ENCODE measurements at places on chromosomes 7 and 10.

DNA sequence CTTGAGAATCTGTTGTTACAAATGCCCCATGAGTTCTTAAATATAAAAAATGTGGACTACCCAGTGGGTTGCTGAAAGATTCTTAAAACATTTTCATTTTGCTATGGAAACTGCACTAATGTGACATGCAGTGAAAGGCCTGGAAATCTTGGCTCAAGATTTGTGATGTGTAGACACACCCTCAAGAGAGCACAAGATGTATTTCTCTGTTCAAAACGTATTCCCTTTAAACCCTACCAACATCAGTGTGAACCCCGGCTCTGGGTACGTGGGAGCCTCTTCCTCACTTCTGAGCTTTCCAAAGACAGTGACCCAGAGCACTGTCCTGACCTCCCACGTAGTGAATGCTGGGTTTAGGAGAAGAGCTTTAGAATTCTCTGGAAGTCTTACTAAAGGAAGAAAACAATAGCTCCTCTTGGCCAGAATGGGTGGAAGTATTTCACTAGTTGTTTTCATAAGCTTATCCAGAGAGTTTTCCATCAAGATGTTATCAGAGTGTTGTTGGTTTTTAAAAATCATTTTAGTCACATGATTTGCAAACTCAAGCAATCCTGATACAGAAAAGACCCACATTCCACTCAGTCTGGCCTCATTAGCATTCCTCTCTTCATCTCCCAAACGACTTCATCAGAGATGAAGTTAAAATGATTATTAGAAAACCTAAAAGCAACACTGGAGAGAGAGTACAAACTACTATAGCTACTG is 81.5 kb upstream of the AFAP1L2 start:
- no peak for DNase-seq

GRCh38 chr7:99112097-99112496 is 31.8 kb downstream of the SMURF1 start:
- no peak for DNase-seq

DNA sequence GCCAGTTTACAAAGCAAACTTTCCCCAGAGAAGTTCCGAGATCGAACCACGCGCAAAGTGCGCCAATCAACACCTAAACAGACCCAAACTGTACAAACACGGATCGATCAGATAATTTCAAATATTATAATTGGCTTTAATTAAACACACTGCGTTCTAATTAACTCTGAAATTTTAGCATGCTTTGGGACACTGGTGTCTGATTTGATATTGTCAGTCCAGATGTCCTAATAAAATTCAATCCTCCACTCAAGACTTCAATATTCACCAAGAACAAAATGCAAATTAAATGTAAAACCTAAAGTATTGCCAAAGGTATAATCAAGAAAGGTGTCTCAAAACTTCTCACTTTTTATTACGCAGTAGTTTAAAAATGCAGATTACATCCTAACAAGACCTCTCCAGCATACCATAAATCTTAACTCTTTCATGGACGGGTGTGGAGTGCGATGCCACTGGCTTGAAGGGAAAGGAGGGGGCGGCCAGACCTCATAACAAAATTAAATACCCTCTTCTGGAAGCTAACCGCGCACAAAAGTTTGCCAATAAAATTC is 5.9 kb upstream of the EBF3 start:
- no peak for DNase-seq

- DNase-seq, result peak; percentile 39
Measured at GRCh38 chr7:44085546-44085945, 3.2 kb upstream of the POLM start.

DNA sequence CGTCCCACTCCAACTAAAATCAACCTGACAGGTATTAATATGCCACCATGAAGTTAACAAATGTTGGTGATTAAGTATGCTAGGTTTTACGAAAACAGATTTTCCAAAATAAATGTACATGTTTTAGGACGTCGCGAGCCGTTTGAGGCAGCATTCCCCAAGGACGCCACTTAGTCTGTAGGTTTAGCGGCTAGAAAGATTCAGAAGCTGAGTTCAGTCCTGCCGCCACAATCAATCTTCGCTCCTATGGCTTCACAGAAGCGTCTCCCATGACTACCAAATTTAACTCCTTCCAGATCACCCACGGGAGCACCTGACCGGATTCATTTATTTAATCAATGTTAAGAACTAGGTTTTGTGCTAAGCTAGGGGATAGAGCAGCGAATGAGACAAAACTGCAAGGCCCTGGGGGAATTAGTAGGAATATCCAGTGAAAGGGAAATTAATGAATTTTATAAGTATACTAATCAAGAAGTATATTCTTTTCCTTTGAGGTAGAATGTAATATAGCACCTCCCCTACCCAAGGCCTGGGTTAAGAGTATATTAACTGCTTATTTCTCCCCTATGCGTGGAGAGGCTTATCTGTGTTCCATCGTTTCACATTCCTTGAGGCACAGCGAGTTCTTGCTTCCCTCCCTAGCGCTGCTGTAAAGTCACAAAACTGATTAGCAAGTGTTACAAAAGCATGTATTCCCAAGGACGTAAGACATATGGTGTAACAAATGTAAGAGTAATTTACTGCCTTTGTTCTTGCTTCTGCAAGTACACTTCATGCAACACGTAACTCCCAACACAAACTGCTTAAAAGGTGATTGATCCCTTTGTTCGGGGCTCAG is 994 bp upstream of the CYP51A1 start:
- DNase-seq, result peak; percentile 56

DNA sequence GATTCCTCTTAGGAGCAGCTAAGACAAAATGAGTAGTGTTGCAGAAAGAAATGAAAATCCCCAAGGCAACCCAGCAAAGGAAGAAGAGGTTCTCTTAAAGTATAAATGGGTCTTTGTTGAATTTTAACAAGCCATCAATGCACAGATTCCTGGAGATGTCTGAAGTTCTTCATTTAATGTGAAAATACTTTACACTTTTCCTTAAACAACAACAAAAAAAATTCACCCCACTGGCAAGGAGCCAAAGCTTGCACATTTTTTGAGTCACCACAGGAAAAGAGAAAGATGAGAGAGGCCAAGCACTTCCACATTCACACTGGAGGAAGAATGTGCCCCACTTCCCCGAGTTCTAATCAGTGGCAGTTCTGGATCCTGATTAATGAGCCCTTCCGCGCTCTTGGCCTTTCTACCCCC is 286.4 kb upstream of the MEOX2 start:
- DNase-seq, result peak; percentile 55

GRCh38 chr7:47078241-47078640 is 503.7 kb downstream of the TNS3 start:
- no peak for DNase-seq

GRCh38 chr7:25117226-25118047 is 7.6 kb downstream of the CYCS start:
- DNase-seq, result no peak

- DNase-seq, result no peak
Measured at GRCh38 chr10:58140691-58141347, 126.9 kb downstream of the IPMK start.

- no peak for DNase-seq
Measured at GRCh38 chr7:27677912-27678612, 15.4 kb upstream of the HIBADH start.

DNA sequence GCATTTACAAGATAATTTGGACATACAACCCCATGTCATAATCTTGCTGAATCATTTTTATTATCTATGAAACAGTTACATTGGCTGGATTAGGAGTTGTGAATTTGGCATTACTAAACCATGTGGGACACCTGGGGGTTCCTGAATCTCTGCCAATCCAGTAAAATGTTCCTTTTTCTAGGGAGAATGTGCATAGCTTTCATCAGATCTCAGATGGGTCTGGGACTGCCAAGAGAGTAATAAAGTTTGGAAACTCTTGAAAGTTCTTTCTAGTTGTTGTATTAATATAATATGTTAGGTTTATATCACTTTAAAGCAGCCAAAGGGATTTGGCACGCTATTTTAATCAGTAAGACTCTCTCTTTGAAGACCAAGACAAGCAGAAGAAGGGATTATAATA is 62.7 kb downstream of the SEMA3E start:
- no peak for DNase-seq

DNA sequence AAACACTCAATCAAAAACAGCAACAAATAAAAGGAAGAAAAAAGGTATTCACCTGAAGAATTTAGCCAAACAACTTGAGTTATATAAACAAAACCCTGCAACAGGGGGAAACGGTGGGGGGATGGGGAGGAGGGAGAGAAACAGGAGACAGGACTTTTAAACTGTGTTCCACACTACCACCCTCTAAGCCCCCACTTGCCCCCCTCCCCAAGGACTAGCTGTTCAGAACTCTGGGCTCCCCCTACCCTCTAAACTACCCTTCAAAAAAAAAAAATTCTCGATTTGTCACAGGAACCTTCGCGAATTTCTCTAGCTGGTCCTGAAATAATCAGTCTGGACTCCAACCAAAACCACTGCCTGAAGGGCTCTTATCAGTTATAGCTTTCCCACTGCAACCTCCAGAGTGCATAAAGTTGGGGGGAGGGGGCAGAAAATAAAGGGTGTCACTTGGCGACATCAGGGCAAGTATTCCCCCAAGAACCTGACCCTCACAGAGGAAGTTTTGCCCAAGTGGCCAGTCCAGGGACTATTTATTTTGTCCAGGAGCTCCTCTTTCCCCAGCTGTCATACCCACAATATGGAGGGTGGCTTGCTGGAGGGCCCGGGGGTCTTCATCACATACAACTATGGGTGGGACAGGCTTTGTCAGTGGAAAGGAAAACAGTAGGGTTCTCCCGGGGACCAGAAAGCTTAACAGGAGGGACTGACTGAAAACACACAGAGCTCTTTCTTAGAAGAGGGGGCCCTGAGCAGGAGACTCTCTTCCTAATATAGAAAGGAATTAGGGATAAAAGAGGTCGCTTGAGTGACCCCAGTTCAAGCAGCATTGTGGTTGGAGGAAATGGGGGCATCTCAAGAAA is 1.3 kb downstream of the UBE2H start:
- DNase-seq, result peak; percentile 68

DNA sequence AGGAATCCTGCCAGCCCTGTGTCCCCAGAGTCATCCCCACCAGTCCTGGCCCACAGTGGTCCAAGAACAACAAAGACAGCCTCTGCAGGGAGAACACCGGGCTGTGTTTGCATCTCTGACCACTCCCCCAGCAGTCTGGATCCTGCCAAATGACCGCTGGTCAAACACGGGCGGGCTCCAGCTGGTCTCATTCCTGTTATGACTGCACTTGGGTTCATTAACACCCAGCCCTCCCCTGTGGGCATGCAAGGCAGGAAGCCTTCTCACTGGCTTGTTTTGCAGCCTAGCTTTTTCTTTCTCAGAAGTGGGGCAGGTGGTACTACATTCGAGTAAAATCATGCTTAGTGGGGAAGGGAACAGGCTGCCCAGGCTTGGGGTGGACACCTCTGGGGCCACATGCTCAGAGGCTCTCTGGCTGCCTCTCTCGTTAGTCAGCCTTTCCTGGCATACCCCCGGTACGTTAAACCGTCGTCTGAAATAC is 190.0 kb downstream of the PLXNA4 start:
- no peak for DNase-seq

GRCh38 chr7:122306320-122307227 is 2.0 kb upstream of the FEZF1 start:
- DNase-seq, result no peak

GRCh38 chr7:118615-119391 is 73.6 kb upstream of the FAM20C start:
- peak; percentile 38 for DNase-seq

GRCh38 chr7:69696054-69696591 is 97.8 kb downstream of the AUTS2 start:
- peak; percentile 52 for DNase-seq

GRCh38 chr7:16609842-16610450 is 35.6 kb downstream of the ANKMY2 start:
- peak; percentile 74 for DNase-seq

DNA sequence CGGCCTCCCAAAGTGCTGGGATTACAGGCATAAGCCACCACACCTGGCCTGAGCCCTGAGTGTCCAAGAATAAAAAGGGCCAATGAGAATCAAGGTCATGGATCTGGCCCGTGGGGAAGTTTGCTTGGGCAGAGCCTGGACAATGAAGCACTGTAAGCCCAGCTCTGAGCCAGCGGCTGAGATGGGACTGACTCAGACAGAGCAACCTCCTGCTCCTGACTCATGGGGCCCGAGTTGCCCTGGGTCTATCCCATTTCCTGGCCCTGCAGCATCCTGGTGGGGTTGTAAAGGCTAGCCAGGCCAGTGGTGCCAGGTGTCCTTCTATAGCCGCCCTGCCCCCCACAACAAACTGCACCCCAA is 5.2 kb upstream of the MYH16 start:
- DNase-seq, result no peak
